ENCODE measurements at places on chromosomes 2 and 18. TPM values are rescaled to one million over a fixed set of nuclear protein-coding genes. Genes with fewer than 3 reads are reported as not detected.

DNA sequence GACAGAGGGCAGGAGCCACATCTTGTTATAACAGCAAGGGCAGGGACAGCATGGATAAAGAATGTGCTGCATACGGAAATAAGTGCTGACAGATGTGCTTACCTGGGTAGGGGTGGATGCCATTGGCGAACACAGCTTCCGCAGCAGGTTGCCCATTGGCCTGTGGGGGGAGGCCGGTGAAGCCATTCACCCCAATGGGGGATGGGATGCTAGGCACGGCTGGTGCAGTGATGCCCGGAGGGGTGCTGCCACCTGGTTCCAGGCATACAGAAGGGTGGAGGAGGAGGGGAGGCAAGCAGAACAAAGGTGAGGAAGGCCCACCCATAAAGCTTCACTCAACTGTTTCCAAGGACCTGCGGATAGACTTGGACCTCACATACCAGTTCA lies 294.9 kb downstream of the CELF4 start:
- H3K27me3 ChIP-seq: no peaks in the 10 kb centered on the region
- DNase-seq: no peak
- no peak overlapping the region for H3K4me3 ChIP-seq

DNA sequence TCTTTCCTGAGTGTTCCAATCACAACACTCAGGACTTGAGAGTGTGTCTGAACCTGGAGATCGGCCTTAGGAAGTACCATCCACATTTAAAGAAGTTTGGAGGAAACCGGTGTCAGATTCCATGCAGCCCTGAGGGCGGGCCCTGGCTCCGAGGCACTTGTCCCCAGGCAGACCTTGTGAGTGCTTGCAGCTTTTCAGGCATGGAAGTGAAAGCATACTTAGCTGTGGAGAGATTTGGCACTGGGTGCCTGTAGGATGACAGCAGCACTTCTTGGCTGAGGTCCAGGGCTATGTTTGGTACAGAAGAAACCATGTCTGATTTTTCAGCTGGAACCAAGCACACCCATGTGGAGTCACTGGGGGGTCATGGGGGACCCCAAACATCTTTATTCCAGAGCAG lies 230.8 kb downstream of the SEPTIN10 start:
- no peaks in the 10 kb centered on the region for H3K36me3 ChIP-seq
- peak; percentile 56 for DNase-seq
- no peaks in the 10 kb centered on the region for H3K27me3 ChIP-seq
- H3K4me1 ChIP-seq: peaks cover 34% of the 10 kb centered on the region

GRCh38 chr2:36698993-36699392 lies 2.5 kb downstream of the VIT start:
- H3K4me1 ChIP-seq: no peaks in the 10 kb centered on the region
- no peak overlapping the region for H3K27ac ChIP-seq
- H3K27me3 ChIP-seq: no peaks in the 10 kb centered on the region

GRCh38 chr18:50284255-50284885 lies 3.0 kb upstream of the MBD1 start:
- peaks cover 16% of the 10 kb centered on the region for H3K36me3 ChIP-seq
- peaks cover 11% of the 10 kb centered on the region for H3K4me1 ChIP-seq
- H3K27me3 ChIP-seq: no peaks in the 10 kb centered on the region

DNA sequence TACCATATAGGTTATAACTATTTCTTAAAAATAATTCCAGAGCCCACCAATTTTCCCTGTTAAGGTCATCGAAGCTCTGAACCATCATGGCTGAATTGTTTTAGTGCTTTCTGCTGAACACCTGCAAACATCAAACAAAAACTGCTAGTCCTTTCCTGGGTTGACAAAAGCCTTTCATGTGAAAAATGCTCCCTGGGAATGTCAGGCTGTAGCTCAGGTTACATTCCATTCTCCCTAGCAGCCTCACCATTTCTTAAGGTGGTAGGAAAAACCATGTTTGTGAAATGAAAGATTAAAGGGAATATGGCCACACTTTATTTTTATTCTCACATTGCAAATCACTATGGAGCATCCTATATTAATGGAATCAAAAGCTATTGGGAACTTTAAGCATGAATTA lies 5.7 kb downstream of the TCF4 start:
- H3K4me1 ChIP-seq: peaks cover 15% of the 10 kb centered on the region
- H3K27ac ChIP-seq: no peak overlapping the region
- DNase-seq: no peak

- H3K4me3 ChIP-seq: no peak overlapping the region
- no peaks in the 10 kb centered on the region for H3K36me3 ChIP-seq
- H3K4me1 ChIP-seq: no peaks in the 10 kb centered on the region
- no peak for DNase-seq
- H3K27me3 ChIP-seq: no peaks in the 10 kb centered on the region
Measured at GRCh38 chr2:66845307-66845706, 410.4 kb downstream of the MEIS1 start.

GRCh38 chr2:222134654-222135053 lies 164.1 kb downstream of the PAX3 start:
- no peaks in the 10 kb centered on the region for H3K36me3 ChIP-seq
- no peak overlapping the region for H3K27ac ChIP-seq
- H3K4me3 ChIP-seq: no peak overlapping the region
- no peaks in the 10 kb centered on the region for H3K4me1 ChIP-seq
- H3K27me3 ChIP-seq: no peaks in the 10 kb centered on the region

GRCh38 chr2:10252224-10252623 lies 50.5 kb upstream of the HPCAL1 start:
- H3K4me3 ChIP-seq: no peak overlapping the region
- no peaks in the 10 kb centered on the region for H3K36me3 ChIP-seq
- DNase-seq: no peak
- H3K4me1 ChIP-seq: no peaks in the 10 kb centered on the region

DNA sequence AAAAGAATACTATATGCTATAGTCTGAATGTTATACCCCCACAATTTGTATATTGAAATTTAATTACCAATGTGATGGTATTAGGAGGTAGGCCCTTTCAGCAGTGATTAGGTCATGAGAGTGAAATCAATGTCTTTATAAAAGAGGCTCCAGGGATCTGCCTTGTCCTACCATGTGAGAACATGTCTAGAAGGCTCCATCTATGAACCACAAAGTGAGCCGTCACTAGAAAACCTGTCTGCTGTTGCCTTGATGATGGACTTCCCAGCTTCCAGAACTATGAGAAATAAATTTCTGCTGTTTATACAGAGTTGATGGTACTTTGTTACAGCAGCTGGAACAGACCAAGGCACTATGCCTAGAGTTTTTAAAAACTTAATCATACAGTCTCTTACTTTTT lies 46.3 kb upstream of the FAM124B start:
- no peaks in the 10 kb centered on the region for H3K36me3 ChIP-seq
- H3K27ac ChIP-seq: no peak overlapping the region
- no peaks in the 10 kb centered on the region for H3K27me3 ChIP-seq
- no peak for DNase-seq

- no peaks in the 10 kb centered on the region for H3K36me3 ChIP-seq
- H3K4me3 ChIP-seq: no peak overlapping the region
- no peaks in the 10 kb centered on the region for H3K27me3 ChIP-seq
- H3K4me1 ChIP-seq: no peaks in the 10 kb centered on the region
Measured at GRCh38 chr18:7488571-7488970, 78.5 kb upstream of the PTPRM start.

PIEZO2 gene
- total RNA-seq: 10.3 TPM

C18orf32 gene
- total RNA-seq: 39.4 TPM
